HS-5 (cell line): ENCODE measurements at places on chromosomes 11 and 22.

DNA sequence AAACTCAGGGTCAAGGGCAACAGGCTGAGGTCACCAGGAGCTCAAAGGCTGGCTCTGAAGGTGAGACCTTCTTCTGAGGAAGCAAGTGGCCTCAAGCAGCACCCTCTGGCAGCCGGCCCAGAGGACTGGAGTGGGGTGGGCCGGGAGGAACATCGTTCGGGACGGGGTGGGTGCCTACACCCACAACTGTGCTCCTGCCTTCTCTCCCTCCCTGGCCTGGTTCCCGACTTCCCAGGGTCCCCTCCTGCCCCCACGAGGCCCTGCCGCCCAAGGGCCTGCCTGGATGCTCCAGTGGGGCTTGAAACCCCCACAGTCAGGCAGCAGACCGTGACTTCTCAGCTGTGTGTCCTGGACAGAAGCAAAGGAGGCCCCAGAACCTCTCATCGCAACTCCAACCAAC, 195.7 kb downstream of the IGLL1 start:
- no peak for DNase-seq

- no peak for DNase-seq
Measured at GRCh38 chr11:30938171-30938570, 352.0 kb upstream of the MPPED2 start.

GRCh38 chr22:25702571-25703167, 39.3 kb upstream of the MYO18B start:
- no peak for DNase-seq

- no peak for DNase-seq
Measured at GRCh38 chr11:44992181-44992582, 41.5 kb upstream of the TP53I11 start.

- no peak for DNase-seq
Measured at GRCh38 chr11:92980312-92980711, 10.9 kb downstream of the MTNR1B start.

- no peak for DNase-seq
Measured at GRCh38 chr22:45268167-45268957, 16.4 kb upstream of the UPK3A start.

DNA sequence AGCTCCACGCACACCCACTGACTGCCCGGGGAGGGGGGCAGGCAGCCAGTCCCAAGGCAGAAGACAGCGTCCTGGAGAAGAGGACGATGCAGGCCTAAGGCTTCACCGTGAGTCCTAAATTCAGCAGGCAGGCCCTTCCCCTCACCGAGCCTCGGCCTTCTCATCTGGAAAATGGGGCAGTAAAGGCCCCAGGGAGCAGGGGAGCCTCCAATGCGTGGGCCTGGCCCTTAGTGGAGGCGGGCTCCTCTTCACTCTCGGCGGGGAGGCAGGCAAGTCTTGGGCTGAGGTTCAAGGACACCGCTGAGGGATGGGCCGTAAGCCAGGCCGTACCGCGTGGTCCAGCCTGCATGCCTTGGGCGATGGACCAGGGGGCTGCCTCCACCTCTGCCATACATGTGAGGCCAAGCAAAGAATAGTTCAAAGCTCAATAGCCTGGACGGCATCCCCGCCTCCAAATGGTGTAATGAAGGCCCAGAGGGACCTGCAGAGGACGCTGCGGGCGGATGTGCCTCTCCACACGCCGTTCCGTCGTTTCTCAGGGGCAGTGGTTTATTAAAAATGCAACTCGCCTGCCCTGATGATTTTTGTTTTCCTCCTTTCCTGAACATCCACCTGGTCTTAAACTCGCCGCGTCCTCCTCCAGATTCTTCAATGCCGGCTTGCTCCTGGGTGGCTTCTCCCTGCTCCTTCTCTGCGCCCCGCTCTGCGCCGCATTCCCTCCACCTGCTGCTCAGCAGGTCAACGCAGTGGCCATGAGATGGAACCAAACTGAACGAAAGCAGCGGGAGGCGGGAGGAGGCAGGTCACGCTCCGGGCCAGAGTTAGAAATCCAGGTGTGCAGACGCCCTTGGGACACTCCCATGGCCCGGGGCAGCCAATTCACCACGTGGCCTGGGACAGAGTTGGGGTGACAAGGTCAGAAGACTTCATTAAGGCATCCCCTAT, 627.8 kb downstream of the TBC1D22A start:
- DNase-seq = no peak

DNA sequence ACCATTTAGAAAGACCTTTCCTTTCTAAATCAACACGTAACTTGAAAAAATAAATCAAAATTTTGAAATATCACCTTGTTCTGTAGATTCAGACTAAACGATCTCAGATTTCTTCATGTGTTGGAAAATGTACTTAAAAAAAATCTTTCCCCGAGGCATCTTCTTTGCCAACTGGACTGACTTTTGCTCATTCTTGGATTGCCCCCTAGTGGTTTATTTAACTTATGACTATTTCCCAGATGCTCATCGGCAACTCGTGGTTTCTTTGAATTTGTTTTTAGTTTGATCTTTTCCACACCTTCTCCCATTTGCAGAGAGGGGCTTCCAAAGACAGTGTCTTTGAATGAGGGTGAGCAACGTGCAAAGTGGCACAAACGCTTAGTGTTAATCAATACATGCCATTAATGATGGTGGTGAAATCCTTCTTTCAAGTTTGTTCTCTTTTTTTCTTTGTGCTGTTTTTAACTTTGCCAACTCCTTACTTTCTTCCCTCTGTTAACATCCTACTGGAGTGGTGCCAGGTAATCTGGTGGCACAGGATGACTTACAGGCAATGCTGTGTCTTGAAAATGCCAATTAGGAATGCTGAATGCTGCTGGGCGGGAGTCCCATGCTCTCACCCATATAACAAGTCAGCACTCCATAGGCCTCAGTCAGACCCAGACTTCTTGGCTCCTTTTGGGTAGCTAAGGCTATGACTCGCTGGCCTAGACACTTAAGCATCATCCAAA, 18.3 kb downstream of the PRSS23 start:
- no peak for DNase-seq
